Lower lobe of right lung (tissue), 2 donors: ENCODE measurements at places on chromosomes 7 and 10. TPM values are rescaled to one million over a fixed set of nuclear protein-coding genes. Genes with fewer than 3 reads are reported as not detected.

Gene FKBP6
- 0.47 TPM for total RNA-seq

Gene SPDYE1
- total RNA-seq: not detected

DNA sequence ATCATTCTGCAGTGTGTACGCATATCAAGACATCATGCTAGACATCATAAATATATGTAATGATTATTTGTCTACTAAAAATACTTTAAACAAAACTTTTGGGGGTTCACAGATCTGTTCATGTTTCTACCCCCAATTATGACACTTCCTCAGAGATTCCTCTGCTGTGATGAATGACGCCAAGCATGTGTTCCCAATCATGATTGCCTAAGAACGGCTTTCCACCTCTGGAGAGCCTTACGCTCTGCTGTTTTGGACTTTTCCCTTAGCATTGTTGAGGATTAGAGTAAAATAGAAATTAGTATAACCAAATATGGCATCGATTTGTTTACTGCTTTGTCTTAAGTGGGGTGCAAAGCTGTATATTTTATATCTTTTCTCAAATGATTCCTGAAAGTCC is 236.3 kb upstream of the IGFBP3 start:
- no peaks in the 10 kb centered on the region for H3K27me3 ChIP-seq
- H3K27ac ChIP-seq: no peak overlapping the region
- DNase-seq: no peak

GRCh38 chr10:34373211-34373610 is 441.9 kb downstream of the PARD3 start:
- H3K27ac ChIP-seq: no peak overlapping the region
- no peak overlapping the region for H3K4me3 ChIP-seq
- H3K36me3 ChIP-seq: peaks cover 10% of the 10 kb centered on the region
- H3K27me3 ChIP-seq: no peaks in the 10 kb centered on the region
